ENCODE measurements at places on chromosomes 13 and 19.

- no peak for DNase-seq
Measured at GRCh38 chr13:98150832-98151479, 8.1 kb downstream of the FARP1 start.

DNA sequence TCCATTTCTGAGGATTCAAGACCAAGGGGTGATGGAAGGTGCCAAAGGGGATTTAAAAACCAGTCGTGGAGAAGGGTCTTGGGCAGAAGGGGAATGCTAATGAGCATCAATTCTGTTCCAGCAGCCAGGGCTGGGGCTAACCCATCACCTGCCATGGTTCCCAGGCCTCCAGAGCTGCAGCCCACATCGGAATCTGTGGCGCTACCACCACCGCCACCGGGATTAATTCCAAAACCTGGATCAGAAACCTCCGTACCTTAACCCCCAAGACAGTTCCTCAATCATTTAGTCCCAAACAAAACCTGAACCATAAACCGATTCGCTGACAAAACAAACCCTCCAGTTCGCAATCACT is 583 bp downstream of the ZNF615 start:
- no peak for DNase-seq

GRCh38 chr19:50510121-50510670 is 795 bp downstream of the JOSD2 start:
- no peak for DNase-seq

- DNase-seq: no peak
Measured at GRCh38 chr13:20953245-20953931, 50.8 kb upstream of the XPO4 start.

GRCh38 chr13:43166644-43167457 is 143.5 kb downstream of the DNAJC15 start:
- DNase-seq: no peak

GRCh38 chr19:53553156-53553555 is 15.2 kb downstream of the ZNF331 start:
- no peak for DNase-seq

DNA sequence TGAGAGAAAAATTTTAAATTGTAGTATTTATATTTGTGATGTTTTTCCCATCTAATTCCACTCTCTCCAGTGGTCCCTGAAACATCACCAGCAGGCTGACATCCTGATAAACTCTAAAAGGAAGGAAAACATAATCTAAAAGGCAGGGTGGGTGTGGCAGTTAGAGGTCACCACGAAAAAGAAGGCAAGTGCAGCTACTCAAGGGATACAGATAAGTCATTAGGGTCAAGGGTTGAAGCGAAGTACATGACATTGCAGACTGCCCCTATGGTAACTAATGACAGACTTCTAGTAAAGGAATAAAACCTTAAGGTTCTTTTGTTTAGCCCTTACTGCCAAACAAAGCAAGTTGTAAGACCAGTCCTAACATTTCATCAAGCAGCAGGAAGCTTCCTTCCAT is 6.0 kb upstream of the NEK3 start:
- no peak for DNase-seq

DNA sequence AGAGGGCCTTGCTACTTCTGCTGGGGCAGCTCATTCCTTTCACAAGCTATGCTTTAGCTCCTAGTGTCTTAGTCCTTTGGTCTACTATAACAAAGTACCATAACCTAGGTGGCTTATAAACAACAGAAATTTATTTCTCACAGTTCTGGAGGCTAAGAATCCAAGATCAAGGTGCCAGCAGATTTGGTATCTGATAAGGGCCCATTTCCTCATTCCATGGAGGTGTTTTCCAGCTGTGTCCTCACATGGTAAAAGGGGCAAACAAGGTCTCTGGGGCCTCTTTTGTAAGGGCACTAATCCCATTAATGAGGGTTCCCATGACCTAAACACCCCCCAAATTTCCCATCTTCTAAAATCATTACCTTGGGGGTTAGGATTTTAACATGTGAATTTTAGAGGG is 57.9 kb upstream of the LRCH1 start:
- DNase-seq: no peak

GRCh38 chr13:51502153-51502651 is 49.4 kb upstream of the INTS6 start:
- peak; percentile 24 for DNase-seq

Measured in CD4-positive, alpha-beta T cell (primary cell).